ENCODE measurements at places on chromosomes 4 and X.

DNA sequence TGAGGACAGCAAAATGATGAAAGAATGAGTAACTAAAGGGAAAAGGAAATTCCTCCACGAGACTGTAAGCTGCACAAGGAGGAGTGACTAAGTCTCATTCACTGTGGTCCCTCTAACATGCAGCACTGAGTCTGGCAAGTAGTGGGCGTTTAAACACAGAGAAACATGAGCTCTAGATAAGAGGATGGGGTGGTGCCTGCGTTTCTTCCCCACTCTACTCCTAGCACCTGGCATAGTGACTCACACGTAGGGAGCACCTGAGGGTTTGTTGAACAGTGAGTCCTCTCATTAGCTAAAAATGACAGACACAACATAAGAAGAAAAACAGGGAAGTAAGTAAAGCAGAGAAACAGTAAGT, 105.8 kb upstream of the CBR4 start:
- DNase-seq = peak; percentile 94

- no peak for DNase-seq
These were observed 124.6 kb upstream of the ANXA3 start for GRCh38 chr4:78426972-78427371.

DNA sequence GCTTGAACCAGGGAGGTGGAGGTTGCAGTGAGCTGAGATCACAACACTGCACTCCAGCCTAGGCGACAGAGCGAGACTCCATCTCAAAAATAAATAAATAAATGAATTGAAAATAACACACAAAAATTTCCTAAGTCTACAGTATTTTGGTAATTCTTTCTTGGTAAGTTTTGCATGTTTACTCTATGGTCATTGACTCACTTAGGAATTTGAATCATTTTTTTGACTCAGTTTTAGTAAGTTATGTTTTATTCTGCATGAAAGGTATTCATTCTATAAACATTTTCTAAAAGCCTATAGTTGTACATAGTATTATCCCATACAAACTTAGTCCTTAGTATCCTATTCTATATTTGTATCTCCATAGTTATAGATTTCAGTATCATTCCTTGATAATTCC, 772.9 kb upstream of the SLIT2 start:
- DNase-seq = no peak

DNA sequence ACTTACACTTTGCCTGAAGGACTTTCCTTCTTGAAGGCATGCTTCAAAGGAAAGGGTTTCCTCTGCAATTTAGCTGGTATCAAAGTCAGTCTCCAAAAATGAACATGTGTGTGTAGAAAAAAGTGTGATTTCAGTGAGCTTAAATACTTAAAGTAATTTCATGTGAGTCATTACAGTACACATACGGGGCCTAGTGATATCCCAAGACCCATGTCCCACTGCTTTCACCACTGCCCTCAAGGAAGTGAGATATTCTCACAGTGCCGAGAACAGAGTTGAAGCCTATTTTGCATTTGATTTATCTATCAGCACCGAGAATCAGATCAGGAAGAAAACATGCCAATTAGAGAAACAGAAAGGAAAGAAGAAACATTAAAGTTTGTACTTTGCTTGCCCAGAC, 61.0 kb downstream of the CHST7 start:
- DNase-seq = no peak

- DNase-seq = peak; percentile 89
These were observed 118.2 kb upstream of the STX18 start for GRCh38 chr4:4659871-4660651.

DNA sequence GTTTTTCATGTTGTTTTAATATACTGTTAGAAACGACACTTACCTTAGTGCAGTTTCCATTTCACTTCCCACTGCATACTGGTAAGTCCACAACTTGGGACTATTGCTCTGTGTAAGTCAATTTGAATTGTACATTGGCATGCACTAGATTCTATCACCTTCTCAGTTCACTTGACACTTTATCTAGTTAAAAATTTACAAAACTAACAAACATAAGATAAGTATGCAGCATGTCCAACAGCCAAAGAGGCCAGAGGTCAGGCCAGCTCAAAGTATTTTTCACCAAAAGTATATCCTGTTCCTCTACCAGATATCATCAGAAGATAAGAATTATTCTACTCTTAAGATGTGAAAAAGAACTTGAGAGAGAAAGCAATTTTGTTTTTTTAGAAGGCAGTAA, 75.9 kb downstream of the QRFPR start:
- DNase-seq = no peak

DNA sequence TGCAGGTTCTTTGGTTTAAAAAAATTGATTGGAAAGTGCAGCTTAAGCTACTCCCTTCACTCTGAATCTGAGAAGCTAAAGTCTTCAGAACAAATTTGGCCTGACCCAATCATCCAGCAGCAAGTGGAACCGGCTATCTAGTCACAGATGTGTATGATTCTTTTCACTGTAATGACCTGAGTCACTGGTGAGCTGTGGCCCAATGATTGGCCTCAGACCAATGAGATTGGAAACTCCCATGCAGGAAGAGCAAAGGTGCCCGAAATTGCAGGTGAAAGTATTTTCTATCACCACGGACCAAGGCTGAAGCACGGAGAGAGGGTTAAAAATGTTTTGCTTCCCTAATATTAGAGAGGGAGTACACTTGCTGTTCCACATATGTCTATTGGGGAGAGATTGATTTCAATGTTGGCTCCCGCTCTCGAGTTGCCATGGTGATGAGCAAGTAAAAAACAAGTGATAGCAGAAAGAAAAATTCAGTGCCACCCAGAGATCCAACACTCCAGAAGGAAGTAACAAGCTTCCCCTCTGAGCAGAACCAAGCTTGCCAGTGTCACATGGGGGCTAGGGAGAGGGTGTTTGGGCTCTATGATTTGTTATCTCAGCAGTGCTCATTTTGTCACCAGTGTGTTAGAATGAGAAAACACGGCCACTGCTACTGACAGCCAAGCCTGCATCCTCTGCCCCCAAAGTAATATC, 11.2 kb downstream of the RIPPLY1 start:
- DNase-seq = no peak

- no peak for DNase-seq
These were observed 480 bp upstream of the RADX start for GRCh38 chrX:106611317-106611678.

- DNase-seq = no peak
These were observed 116.2 kb downstream of the SMIM20 start for GRCh38 chr4:26030260-26030667.

GRCh38 chr4:100836929-100837328, 319.1 kb upstream of the EMCN start:
- no peak for DNase-seq

- DNase-seq = peak; percentile 54
These were observed 24.2 kb downstream of the GPRIN3 start for GRCh38 chr4:89283226-89284009.

GRCh38 chr4:84470204-84470785, 28.8 kb downstream of the NKX6-1 start:
- no peak for DNase-seq

DNA sequence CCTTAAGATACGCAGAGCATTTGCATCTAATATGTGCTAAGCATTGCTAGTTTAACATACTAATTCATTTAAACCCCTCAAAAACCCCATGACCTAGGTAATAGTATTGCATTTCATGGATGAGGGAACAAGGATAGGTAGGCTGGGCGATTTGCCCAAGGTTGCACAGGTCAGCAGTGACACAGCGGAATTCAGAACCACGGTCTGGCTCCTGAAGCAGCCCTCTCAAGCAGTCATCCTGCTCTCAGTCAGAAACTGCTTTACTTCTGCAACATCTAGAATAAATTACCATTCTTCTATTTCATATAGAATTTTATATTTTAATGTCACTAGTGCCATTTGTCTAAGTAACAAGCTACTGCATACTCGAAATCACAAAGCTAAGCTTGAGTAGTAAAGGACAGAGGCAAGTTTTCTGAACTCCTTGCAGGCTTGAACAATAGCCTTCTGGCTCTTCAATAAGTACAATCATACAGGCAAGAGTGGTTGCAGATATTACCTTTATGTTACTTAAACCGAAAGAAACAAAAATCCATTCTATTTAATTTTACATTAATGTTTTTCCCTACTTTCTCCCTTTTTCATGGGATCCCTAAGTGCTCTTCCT, 555 bp upstream of the SPP1 start:
- no peak for DNase-seq

- no peak for DNase-seq
These were observed 63.7 kb downstream of the VSIG4 start for GRCh38 chrX:65976161-65976560.

- DNase-seq = no peak
These were observed 172.8 kb downstream of the SHROOM3 start for GRCh38 chr4:76607846-76608245.

- no peak for DNase-seq
These were observed 1038.3 kb upstream of the SLIT2 start for GRCh38 chr4:19213388-19213787.

DNA sequence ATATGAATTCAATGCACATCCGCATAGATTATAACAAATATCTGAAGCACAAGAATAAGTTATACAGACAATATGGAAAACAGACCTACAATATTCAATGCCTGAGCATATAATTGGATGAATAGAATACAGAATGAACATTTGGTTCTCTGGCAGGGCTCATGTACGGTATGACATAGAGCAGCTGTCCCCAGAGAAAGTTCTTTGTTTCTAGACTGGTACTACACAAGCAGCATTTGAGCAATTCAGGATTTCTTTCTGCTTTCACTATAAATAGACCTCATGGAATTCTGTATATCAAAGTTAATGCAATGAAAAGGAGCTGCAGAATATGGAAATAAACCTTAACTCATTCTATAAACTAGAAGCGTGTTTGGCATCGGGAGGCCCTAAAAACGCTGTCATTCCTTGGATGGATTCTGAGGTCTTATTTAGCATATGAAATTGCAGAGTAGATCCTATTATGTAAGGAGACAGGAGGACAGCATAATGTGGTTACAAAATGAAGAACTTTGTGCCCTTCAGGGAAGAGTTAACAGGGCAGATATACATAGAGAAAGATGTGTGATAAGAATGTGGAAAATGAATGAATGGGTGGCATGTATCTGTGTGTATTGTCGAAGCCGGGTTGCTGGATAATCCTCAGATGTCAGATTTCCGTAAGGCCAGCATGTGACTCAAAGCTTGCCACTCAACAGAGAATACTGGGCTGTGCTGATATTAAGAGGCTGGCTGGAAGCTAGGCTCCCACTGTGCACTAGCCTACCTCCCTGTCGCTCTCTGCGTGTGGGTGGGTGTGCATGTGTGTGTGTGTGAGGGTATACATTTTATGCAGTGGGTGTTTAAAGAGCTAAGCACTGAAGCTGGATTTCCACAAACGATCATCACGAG, 103.3 kb upstream of the SLC4A4 start:
- no peak for DNase-seq

GRCh38 chrX:105263801-105264200, 43.3 kb upstream of the TEX13A start:
- DNase-seq = no peak

- no peak for DNase-seq
These were observed 475.5 kb upstream of the FGF16 start for GRCh38 chrX:76971393-76972376.

- DNase-seq = no peak
These were observed 693 bp downstream of the ATP10D start for GRCh38 chr4:47485768-47486167.

DNA sequence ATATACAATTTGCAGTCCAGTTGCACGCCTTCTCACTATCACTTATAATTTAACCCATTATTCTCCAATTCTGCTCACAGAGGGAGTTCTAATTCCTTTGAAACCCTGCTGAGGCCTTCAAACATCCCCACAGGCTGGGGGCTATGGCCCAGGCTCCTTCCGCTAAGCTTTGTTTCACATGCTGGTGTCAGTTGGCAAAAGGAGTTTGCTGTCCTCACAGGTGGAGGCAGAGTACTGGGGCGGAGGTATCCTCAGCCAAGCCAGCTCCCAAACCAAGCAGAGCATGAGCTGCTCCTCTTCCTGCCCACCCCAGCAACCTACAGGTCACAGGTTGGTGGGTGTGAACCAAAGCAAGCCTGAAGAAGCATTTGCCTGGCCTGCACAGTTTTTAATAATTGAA, 21.5 kb downstream of the BTC start:
- no peak for DNase-seq

- no peak for DNase-seq
These were observed 127.0 kb upstream of the SH3RF1 start for GRCh38 chr4:169397762-169398161.

GRCh38 chrX:50099331-50099730, 101.5 kb downstream of the AKAP4 start:
- DNase-seq = no peak

GRCh38 chr4:7421356-7422150, 13.2 kb downstream of the PSAPL1 start:
- no peak for DNase-seq

- DNase-seq = no peak
These were observed 32.2 kb downstream of the NFKB1 start for GRCh38 chr4:102533348-102533747.

- no peak for DNase-seq
These were observed 41.2 kb downstream of the NPY5R start for GRCh38 chr4:163384926-163385325.

DNA sequence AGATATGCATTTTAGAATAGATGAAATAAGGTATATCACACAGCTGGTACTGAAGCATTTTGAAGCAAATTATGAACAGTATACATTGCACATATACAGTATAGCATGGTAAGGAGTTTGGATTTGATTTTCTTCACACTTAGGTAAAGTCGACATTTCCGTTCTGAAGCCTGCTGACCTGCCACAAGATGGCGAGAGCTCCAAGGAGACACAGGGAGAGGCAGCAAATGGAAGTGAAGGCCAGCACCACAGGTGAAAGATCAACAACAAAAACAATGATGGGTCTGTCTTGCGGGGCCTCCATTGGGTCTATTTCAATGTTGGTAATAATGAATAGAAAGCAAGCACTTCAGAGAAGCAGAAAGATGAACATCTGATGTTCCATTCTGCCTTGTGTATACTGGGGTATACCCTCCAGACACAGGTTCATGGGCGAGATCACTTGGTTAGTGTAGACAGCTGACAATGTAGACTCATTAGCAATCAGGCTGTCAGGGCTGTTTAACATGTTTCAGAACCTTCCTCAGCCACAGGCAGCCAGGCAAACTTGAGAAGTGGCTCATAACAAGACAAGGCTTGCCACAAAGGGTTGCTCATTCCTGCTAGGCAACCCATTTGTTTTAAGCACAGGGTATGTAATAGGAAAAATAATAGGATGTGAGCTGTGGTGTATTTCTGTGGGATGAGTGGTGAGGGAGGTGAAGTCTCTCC, 21.4 kb upstream of the NOX1 start:
- DNase-seq = peak; percentile 28

GRCh38 chr4:16150716-16151115, 66.9 kb upstream of the PROM1 start:
- DNase-seq = no peak

- no peak for DNase-seq
These were observed 11.6 kb downstream of the SH3BP2 start for GRCh38 chr4:2804449-2804972.

- no peak for DNase-seq
These were observed 121.4 kb downstream of the GPAT3 start for GRCh38 chr4:83657336-83657735.

DNA sequence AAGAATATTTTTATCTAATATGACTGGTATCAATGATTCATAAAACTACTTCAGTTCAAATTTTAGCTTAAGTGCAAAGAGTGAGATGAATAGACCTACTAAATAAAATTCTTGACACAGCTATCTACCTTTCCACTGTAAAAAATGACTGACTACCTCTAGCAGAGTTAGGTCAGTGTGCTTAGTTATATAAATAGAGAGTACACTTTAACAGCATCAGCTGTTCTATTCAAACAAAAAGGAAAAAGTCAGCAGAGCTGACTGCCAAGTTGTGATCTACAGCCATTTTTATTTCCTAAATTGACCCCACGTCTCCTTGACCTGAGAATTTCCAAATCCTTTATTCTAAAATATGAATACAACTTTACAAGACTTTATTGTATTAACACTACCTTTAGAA, 262.4 kb downstream of the CAMK2D start:
- DNase-seq = no peak
